Spleen (tissue), 13 donors: ENCODE measurements at places on chromosomes 5 and 9. TPM values are rescaled to one million over a fixed set of nuclear protein-coding genes. Genes with fewer than 3 reads are reported as not detected.
A peak's percentile ranks its signal among the peaks of the same experiment; 100 is the strongest.

SAXO1 gene
- polyA plus RNA-seq: 0.02 TPM

PRSS3 gene
- polyA plus RNA-seq: 0.42 TPM

ERAP2 gene
- polyA plus RNA-seq: 38.6 TPM

GRIA1 gene
- 0.08 TPM for polyA plus RNA-seq

SLC1A3 gene
- polyA plus RNA-seq: 5.3 TPM

DNA sequence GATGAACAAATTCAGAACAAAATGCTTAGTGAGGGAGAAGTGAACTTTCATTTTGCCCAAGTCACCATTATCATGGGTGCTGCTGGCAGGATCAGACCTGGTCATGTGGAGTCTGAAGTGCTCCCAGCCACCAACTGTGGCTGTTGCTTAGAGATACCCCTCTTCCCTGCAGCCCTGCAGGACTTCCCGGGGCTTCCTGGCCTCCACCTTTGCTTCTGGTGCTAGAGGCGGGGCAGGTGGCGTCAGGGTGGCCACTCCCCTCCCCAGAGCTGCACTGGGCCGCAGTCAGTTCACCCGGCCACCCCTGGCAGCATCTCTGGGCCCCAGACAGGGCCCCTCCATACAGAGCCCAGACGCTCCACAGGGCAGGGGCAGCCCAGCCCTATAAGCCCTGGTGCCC, 30.0 kb upstream of the SLC12A7 start:
- no peak for DNase-seq

DNA sequence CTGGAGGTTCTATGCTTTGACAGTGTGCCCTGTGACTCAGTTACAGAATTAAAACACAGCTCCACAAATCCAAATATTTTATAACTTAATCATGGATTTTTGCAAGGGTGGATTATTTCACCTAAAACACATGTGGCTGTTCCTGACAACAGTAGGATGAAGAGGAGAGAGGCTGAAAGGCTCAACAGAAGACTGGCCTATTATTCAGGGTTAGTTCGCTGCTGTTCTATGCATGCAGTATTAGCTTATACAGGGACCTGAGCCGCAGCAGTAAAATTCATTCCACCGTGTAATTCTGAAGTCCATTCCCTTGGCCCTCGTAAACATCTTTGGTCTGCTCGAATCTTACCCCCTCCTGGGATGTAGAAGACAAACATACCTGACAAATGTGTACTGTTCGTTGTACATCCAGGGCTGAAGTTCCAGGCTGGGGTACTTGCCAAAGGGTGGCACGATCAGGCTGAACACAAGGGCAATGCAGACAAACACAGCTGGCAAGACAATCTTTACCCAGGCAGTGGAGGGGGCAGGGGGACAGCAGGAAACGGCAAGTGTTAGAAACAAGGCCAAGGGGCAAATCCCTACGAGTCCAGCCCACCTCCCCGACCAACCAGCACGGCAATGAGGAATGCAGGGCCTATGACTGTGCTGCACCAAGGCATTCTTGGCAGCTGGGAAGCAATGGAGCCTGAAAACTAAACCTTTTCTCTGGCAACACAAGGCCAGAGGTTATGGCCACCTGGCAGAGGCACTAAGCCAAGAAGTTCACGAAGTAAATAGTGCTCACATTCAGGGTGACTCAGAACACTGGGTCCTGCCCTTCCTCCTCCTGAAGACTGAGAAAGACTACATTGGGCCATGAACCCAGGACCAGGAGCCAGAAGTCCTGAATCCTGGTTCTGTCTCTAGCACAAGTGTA, 46.8 kb downstream of the NIPSNAP3B start:
- no peak for DNase-seq

GRCh38 chr9:3929345-3930047, 370.4 kb downstream of the GLIS3 start:
- no peak for DNase-seq

DNA sequence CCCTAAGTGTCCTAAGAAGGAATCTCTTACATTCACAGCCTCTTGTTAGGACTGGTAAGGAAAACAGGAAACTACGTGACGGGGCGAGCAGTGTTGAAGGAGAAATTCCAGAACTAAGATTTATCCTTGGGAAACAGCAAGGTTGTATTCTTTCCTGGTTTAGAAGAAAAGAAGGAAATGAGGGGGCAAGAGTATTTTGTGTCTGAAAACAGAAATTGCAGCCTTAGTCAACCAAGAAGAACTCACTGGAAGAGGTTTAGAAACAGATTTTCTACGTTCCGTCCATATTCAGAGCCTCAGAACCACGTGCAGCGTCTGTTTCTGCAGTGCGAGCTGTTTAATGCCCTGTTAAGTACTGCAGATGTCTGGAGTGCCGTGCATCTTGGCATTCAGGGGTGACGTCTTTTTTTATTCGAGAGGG, 75.2 kb downstream of the GOLPH3 start:
- DNase-seq: no peak

GRCh38 chr5:26662806-26663360, 375.5 kb downstream of the CDH9 start:
- DNase-seq: no peak

DNA sequence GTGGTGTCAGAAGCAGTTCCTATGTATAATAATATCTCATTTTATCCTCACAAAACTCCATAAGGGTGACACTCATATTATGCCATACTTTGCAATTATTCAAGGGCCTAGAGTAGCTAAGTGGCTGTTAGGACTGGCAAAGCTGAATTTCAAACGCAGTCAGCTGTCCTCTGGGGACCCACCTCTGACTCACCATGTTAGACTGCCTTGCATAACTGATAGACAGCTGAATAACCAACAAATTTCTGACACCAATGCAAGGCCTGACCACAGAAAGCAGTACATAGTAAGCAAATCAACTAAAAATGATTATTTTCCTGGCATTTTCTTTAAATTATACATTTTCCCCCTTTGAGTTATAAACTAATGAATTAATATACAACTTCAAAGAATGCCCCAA, 251.6 kb upstream of the PTGER4 start:
- no peak for DNase-seq

GRCh38 chr5:31537851-31538250, 5.8 kb downstream of the C5orf22 start:
- no peak for DNase-seq

- DNase-seq: peak; percentile 51
Measured at GRCh38 chr9:31005086-31005665, 1379.3 kb upstream of the ACO1 start.

DNA sequence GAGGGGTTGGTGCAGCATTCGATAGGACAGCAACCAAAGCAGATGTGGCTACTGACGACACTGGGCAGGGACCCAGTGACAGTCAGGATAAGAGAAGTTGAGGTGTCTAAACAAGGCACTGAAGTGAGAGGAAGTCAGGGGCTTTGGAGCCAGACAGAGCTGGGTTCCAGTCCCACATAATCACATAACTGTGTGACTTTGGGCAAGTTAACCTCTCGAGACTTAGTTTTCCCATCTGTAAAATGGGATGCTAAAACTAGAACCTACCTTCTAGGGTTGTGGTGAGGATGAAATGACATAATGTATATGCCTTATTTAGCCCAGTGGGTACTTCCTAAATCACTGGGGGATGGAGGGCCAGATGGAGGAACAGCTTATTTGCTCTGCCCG, 3.1 kb downstream of the ANGPTL2 start:
- DNase-seq: no peak

GRCh38 chr9:95045751-95046150, 271.8 kb downstream of the FANCC start:
- DNase-seq: no peak

DNA sequence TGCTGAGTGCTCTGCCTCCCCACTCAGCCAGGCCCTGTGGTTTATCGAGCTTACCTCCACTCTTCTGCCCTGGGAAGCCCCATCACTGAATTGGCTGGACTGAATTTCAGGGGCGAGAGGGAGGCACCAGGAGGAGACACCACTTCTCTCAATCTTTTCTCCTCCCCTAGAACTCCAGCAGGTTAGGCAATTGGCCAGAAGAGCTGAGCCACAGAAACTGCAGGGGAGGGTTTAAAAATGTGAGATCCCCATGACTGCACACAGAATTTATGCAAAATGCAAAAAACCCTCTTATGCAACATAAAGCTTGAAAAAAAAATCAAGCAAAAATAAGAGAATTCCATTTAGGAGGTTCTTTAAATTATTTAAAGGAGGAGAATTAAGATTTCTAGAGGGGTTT, 29.9 kb downstream of the TUT7 start:
- no peak for DNase-seq

DNA sequence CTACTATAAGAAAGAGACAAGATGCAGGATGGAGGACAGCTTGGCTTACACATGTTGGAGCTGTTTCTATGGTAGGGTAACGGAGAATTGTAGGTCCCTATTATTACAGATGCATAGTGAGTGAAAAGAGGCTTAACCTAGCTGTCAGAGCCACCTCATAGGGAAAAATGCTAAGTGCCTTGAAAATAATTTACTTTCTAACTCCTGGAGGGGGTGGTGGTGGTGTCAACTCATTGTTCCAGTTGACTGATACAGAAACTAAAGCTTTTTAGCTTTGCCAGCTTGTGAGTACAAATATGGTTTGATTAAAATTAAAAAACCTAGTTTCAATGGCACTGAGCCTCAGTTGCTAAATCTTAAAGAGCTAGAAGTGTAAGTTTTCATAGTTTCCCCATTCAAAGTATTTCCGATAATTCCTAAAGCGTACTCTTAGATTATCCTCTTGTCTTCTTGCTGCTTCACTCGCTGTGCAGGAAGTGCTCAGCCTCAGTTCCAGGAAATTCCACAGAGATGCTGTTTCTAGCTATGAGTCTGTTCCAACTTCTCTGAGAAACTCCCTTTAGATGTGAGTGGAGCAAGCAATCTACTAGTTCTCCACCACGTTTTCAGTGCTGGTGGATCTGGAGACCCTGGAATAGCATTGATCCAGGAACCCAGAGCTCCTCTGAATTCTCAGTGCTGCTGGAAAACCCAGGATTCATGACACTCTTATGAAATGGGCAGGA, 265.2 kb downstream of the DMAC1 start:
- no peak for DNase-seq

DNA sequence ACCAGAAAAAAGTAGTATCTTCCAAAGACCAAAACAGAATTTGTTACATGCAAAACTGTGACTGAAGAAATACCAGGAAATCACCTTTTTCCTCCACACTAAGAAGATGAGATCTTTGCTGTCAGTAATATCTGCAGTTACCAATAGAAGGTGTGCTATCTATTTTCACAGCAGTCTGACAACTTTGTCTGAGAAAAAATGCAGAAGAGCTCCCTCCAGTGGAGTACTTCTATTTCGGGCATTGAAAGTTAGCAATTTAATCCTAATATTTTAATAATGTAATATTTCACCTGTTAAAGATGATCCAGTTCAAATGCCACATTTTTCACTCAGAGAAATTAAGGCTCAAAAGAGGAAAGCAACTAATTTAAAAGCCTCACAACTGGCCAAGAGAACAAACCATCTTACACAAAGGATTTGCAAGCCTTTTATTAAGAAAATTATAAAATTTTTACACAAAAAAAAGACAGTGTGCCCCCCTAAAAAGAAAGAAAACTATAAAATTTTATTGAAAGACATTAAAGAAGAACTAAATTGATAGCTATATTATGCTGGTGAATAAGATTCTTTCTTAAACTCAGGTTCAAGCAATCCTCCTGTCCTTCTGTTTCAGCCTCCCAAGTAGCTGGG, 50.6 kb downstream of the DEPDC1B start:
- DNase-seq: no peak

DNA sequence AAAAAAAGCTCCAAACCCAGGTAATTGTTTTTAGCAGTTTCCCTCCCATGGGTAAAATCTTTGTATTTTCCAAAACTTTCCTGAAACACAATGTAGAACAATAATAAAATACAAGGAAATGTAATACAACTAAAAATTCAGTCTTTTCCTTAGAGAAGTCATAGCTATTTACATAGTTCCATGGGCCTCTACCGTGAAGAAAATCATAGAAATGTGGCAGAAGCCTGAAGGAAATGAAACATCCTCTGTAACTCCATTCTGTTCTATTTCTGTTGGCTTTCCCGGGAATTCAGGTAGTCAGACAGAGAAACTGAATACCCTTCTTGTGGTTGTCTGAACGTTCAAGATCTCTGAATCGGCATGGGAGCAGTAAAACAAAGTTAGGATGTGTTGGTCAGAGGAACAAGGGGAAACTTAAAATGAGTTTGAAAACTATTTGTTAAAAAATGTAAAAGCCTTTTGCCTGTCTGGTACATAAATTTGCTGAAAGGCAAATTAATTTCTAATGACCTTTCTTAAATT, 202.4 kb upstream of the ZNF608 start:
- DNase-seq: no peak

GRCh38 chr5:28190011-28190410, 1151.6 kb upstream of the CDH9 start:
- DNase-seq: no peak

DNA sequence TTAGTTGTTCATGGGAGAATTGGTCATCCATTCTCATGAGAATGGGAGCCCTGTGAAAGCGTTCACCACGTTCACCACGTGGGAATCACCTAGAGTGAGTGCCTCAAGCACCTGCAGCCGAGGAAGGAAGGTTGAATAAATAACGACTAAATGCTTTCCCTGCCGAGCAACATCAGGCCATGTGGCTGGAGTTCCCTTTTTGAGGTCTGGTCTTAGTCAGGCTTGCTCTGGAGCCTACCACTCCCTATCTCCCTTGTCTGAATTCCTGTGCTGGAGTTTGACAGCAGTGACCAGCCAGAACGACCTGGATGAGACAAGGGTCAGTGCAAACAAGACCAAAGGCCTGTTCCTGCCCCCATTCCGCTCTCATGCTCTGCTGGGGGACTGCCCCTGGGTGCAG, 28.5 kb downstream of the KCNMB1 start:
- no peak for DNase-seq

GRCh38 chr9:113205432-113205831, 15.6 kb downstream of the FKBP15 start:
- DNase-seq: no peak

DNA sequence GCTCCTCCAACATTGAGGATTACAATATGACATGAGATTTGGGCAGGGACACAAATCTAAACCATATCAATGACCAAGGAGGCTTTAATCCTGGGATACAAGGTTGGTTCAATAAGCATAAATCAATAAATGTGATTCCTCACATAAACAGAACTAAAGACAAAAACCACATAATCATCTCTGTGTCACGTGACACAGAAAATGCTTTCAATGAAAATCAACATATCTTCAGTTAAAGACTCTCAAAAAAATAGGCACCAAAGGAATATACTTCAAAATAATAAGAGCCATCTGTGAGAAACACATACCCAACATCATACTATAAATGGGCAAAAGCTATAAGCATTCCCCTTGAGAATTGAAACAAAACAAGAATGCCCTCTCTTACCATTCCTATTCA, 604.9 kb downstream of the SEMA5A start:
- DNase-seq: no peak
